ENCODE measurements at places on chromosomes 7 and 10. TPM values are rescaled to one million over a fixed set of nuclear protein-coding genes. Genes with fewer than 3 reads are reported as not detected.

- H3K36me3 ChIP-seq = no peaks in the 10 kb centered on the region
- no peak for DNase-seq
- H3K27me3 ChIP-seq = no peaks in the 10 kb centered on the region
- no peak overlapping the region for H3K4me3 ChIP-seq
These were observed 127.5 kb downstream of the CRPPA start for GRCh38 chr7:16293669-16294425.

DNA sequence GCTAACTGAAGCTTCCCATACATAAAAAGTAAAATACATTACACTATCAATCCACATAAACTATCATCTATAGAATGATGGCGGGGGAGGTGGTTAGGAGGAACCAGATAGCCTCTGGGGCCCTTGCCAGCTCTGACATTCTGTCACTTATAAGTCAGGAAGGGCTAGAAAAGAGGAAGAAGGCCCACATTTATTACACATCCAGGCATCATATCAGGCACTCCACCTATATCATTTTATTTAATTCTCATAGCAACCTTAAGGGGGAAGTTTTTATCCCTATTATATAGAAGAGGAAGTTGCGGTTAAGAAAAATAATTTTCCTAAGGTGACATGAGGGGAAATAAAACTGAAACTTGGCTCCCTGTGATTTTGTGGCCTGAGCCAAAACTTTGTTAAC lies 29.9 kb downstream of the HEPACAM2 start:
- H3K4me1 ChIP-seq = no peaks in the 10 kb centered on the region
- H3K36me3 ChIP-seq = no peaks in the 10 kb centered on the region
- no peak overlapping the region for H3K4me3 ChIP-seq
- no peak overlapping the region for H3K27ac ChIP-seq
- DNase-seq = peak; percentile 4

DNA sequence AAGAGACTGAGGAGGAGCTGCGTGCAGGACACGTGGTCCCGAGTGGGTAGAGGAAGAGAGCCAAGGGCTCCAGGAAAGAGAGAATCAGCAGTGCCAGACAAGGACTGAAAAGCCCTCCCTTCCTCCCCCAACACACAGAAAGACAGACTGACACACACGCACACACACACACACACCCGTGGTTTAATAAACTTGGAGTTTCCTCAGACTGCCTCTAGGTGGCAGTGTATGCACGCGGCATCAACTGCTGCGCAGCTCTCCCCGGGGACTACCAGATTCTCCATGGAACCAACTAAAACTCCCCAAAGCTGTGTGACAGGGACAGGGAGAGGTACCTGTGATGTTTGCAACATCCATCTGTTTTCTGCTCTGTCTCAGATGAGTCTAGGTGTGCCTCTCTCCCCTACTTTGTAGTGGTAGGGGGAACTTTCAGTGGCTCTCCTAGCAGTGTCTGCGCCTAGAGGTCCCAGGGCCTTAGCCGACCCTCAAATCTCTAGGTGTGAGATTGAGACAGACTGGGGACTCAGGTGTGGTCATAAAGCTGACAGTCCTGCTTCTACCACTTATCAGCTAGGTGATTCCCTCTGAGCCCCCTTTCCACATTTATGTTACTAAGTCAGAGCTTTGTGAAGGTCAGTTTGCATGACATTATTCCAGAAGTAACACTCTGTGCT lies 9.3 kb upstream of the TSPAN14 start:
- no peak overlapping the region for H3K4me3 ChIP-seq
- H3K4me1 ChIP-seq = peaks cover 23% of the 10 kb centered on the region
- H3K27ac ChIP-seq = no peak overlapping the region
- no peaks in the 10 kb centered on the region for H3K27me3 ChIP-seq

DNA sequence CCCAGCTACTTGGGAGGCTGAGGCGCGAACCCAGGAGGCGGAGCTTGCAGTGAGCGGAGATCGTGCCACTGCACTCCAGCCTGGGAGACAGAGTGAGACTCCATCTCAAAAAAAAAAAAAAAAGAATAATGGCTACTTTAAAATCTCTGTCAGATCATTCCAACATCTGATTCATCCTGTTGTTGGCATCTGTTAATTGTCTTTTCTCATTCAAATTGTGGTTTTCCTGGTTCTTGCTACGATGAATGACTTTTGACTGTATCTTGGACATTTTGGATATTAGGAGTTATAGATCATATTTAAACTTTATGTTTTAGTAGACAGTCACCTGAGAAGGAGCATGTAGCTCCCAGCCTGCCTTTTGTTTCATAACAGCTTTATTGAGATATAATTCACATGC lies 8.5 kb downstream of the TPST1 start:
- no peak for DNase-seq
- H3K4me1 ChIP-seq = no peaks in the 10 kb centered on the region
- no peak overlapping the region for H3K27ac ChIP-seq
- H3K4me3 ChIP-seq = no peak overlapping the region
- no peaks in the 10 kb centered on the region for H3K27me3 ChIP-seq
- no peaks in the 10 kb centered on the region for H3K36me3 ChIP-seq

LIPJ gene
- total RNA-seq = not detected

CACNA2D1 gene
- total RNA-seq = not detected
